B cell (primary cell): ENCODE measurements at places on chromosomes 1 and 21.

- no peak for DNase-seq
Measured at GRCh38 chr1:235857756-235858155, 8.9 kb downstream of the LYST start.

- DNase-seq = no peak
Measured at GRCh38 chr1:8299963-8300362, 18.0 kb upstream of the SLC45A1 start.

DNA sequence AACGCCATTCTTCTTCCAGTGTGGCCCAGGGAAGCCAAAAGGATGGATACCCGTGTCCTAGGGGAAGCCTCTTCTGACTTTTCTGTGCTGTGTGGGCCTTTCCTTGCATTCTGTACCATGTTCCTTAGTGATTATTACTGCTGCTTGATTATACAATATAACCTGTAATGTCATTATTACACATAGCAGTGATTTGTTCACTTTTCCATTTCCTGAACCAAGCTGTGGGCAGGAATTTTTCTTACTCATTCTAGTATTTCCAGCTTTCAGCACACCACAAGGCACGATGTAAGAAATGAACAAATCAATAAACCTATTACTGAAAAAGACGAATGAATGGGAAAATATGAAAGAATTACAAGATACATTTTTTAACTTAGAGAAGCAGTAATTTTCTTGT, 8.4 kb upstream of the USP33 start:
- DNase-seq = no peak

DNA sequence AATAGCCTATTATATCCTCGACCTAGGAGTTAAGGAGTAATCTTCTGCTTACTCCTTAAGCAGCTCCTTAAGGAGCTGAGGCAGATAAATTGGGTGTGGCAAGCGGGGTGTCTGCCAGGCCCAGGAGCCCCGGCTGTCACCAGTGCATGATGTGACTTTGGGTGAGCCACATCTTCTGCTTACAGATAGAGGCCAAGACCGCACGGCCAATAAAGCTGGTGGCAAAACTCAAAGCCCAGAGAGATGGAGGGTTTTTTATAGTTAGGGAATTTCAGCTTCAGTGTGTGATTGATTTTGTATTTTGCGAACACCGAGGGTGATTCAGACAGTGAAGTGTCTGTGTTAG, 9.8 kb downstream of the MX2 start:
- no peak for DNase-seq

DNA sequence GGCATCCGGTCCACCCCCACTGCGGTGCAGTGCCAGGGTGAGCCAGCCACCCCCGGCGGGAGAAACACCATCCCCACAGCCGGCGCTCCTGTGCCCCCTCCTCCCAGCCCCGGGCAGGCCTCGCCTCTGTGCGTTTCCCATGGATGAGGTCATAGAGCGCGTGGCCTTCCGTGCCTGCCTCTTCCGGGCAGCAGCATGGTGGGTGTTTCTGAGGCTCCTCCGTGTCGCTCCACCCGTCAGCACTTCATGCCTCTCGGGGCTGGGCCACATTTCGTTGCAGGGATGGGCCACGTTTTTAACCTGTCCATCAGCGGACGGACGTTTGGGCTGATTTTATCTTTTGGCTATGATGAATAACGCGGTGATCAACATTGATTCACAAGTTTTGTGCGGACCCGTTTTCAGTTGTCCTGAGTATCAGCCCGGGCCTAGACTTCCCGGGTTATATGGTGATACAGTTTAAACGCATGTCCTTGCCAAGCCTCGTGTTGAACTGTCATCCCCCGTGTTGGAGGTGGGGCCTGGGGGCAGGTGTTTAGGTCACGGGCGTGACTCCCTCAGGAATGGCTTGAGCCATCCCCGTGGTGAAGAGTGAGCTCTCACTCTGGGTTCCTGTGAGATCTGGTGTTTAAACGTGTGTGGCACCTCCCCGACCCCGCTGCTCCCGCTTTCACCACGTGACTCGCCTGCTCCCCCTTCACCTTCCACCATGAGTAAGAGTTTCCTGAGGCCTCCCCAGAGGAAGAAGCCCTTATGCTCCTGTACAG, 64.8 kb downstream of the SLX9 start:
- DNase-seq = no peak

- peak; percentile 41 for DNase-seq
Measured at GRCh38 chr21:37207441-37208009, 59.6 kb downstream of the VPS26C start.

- no peak for DNase-seq
Measured at GRCh38 chr1:25217015-25217414, 15.3 kb downstream of the SYF2 start.

DNA sequence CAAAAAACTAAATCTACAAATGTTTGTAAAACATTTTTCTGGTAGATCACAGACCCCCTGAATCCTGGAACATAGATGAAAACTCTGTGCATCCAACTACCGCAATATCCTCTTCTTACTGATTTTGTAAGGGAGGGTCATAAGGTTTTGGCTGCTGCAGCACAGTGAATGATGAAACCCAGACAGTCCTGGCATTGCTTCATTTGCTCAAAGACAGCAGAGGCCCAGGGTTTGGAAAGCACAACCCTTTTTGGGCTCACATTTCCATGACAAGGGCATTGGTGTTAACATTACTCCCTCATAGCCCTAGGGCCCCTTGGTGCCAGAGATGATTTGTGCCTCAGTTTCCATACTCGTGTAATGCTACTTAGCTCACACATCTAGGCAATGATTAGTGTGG, 51.2 kb downstream of the PLXNA2 start:
- no peak for DNase-seq

DNA sequence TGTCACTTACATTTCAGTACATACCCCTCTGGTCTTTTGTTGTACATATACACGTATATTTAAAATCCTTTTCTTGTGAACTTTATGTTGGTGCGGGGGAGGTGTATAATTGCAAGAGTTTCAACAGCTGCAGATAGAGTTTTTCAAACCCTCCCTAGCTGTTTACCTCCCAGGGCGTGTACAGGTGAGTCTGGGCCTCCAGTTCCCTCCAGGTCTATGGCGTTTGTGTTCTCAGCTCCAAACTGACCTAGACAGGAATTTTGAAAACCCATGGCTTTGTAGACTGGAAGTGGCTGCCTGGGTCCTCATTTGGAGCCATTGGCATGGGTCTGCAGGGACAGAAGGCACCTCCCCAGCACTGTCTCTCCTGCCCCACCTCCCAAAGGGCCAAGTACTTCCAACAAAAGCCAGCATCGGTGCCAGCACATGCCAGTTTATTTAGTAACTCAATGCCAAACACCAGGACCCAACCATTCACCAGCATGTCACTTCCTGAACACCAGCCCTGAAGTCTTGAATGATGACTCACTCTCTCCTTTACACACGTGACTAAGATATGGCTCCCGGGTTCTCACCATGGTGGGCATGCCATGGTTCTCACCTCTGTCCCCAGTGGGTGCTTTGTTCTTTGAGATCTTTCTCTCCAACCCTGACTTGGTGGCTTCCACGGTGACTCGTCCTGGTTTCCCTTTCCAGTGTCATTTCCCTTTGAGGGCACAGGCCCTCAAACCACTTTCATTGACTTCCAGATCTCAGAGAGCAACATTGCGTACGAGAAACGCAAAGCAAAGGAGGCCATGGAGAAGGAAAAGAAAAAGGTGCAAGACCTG, 57.3 kb upstream of the EFHD2 start:
- DNase-seq = no peak

DNA sequence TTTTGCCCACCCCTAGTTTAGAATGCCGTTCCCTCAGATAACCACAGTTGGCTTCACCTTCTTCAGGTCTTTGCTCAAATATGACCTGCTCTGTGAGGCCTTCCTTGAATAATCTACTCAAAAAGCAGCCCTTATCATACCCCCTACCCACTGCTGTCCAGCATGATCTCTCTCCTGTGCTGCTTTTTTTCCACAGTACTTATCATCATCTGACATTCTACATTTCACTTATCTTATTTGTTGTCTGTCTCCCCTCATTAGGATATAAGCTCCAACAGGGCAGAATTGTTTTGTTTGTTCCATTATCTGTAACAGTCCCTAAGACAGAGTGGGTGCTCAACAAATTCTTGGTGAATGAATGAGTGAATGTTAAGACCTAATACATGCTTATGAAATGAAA, 18.1 kb downstream of the USP24 start:
- no peak for DNase-seq

DNA sequence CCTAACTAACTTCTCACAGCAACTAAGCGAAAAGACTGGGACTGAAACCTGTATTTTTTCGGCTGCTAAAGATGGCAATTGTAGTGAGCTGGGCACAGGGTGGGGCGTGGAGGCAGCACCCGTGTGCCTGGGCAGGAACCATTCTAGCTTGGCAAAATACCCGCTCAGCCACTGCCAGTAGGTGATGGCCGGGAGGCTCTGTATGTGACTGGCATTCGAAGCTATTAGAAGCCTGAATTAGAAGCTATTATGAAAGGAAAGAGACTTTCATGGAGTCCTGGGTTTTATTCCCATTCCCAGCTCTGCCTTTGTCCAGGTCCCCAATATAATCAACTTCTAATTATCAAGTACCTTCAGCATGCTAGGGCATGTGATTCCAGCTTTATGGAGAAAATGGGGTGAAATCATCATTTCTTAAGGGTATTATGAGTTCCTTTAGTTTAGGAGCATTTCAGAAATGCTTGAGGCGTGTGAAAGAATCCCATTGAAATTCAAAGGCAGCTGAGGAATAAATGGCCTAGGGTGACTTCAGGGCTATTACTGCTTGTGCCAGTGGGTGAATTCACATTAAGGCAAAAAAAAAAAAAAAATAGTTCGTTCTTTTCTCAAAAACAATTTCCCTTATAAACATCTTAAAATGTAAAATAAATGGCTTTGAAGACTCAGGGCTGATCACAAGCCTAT, 125.6 kb downstream of the KCNN3 start:
- DNase-seq = no peak

GRCh38 chr1:214369364-214369763, 88.4 kb downstream of the SMYD2 start:
- no peak for DNase-seq

DNA sequence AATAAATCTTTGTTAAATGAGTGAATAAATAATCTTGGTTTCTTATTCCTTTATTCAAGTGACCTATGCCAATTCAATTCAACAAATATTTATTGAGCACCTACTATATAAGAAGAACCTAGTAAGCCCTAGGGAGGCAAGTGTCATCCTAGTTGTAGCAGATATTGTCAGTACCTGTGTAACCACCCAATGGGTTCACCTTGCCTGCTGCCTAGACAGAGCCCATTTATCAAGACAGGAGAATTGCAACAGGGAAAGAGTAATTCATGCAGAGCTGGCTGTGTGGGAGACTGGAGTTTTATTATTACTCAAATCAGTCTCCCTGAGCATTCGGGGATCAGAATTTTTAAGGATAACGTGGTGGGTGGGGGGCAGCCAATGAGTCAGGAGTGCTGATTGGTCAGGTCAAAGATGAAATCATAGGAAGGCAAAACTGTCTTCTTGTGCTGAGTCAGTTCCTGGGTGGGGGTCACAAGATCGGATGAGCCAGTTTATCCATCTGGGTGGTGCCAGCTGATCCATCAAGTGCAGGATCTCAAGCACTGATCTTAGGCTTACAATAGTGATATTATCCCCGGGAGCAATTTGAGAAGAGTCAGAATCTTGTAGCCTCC, 53.8 kb upstream of the KCNA3 start:
- no peak for DNase-seq

GRCh38 chr1:50295566-50295965, 127.7 kb downstream of the DMRTA2 start:
- no peak for DNase-seq

GRCh38 chr1:61356995-61357394, 274.6 kb downstream of the NFIA start:
- DNase-seq = no peak

GRCh38 chr1:168234846-168235547, 9.2 kb downstream of the SFT2D2 start:
- peak; percentile 41 for DNase-seq

GRCh38 chr1:165376041-165376810, 19.7 kb upstream of the LMX1A start:
- no peak for DNase-seq
